IMR-90 (cell line): ENCODE measurements at places on chromosomes 11 and 22. TPM values are rescaled to one million over a fixed set of nuclear protein-coding genes. Genes with fewer than 3 reads are reported as not detected.

DNA sequence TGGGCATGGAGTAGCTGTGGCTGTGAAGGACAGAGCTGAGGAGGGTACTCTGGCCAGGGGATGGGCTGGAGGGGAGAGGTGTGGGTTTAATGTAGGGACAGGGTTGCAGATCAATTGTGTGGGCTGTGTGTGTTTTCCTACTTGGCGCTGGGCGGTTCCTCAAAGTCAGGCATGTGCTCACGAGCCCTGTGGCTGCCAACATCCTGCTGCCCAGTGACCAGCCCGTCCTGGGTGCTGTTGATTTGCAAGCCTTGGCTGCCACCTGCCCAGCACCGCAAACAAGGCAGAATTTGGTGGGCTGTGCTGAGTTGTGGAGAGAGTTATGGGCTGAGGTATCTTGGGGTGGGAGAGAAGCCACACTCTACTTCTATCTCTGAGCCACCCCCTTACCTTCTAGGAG lies 69.2 kb downstream of the SCN3B start:
- no peak for DNase-seq
- no peaks in the 10 kb centered on the region for H3K36me3 ChIP-seq
- no peaks in the 10 kb centered on the region for H3K27me3 ChIP-seq

DNA sequence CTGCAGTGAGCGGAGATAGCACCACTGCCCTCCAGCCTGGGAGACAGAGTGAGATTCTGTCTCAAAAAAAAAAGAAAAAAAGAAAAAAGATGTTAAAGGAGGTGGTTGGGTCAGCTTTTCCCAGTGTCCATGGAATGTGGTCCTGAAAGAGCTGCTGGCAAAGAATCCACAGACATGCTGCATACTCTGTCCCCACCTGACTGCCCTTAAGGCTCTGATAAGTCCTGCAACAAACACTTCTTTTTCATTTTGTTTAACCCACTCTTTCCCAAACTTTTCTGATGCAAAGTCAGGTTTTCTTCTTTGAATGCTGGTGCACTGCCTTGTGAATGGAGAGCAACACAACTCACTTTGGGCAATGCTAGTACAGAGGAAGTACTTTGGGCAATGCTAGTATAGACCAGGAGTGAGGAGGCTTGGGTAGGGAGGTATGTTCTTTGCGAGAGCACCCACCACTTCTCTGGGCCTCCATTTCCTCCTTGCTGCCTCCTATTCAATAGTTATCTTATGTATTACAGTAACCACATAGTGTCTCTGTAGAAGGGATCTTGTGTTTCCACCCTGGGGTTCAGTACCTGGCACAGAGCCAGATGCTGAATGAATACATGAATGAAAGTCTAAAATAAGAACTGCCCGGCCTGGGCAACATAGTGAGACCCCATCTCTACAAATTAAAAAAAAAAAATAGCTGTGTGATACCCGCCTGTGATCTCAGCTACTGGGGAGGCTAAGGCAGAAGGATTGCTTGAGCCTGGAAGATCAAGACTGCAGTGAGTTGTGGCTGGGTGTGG lies 18.9 kb downstream of the LIF start:
- no peak overlapping the region for H3K27ac ChIP-seq
- H3K36me3 ChIP-seq: no peaks in the 10 kb centered on the region
- no peaks in the 10 kb centered on the region for H3K27me3 ChIP-seq
- H3K4me3 ChIP-seq: no peak overlapping the region
- H3K4me1 ChIP-seq: peaks cover 13% of the 10 kb centered on the region
- no peak for DNase-seq

Gene PIWIL4
- 1.1 and 1.3 TPM in 2 replicates for polyA plus RNA-seq

Gene TESMIN
- 2.2 and 3.0 TPM in 2 replicates for polyA plus RNA-seq
